Tibial artery (tissue), 4 donors: ENCODE measurements at places on chromosomes 2 and 18.

GRCh38 chr2:218223046-218223445 is 6.1 kb downstream of the ARPC2 start:
- DNase-seq = no peak

- no peak for DNase-seq
These were observed 230.6 kb upstream of the EPAS1 start for GRCh38 chr2:46066601-46067000.

GRCh38 chr2:215702116-215702902 is 266.4 kb upstream of the FN1 start:
- DNase-seq = no peak

GRCh38 chr2:13335862-13336535 is 619.3 kb downstream of the TRIB2 start:
- no peak for DNase-seq

GRCh38 chr2:10172033-10172871 is 49.7 kb downstream of the RRM2 start:
- no peak for DNase-seq

- peak; percentile 45 for DNase-seq
These were observed 61.5 kb downstream of the EFR3B start for GRCh38 chr2:25103287-25103871.

- no peak for DNase-seq
These were observed 109.5 kb upstream of the ITGB6 start for GRCh38 chr2:160309585-160309984.

DNA sequence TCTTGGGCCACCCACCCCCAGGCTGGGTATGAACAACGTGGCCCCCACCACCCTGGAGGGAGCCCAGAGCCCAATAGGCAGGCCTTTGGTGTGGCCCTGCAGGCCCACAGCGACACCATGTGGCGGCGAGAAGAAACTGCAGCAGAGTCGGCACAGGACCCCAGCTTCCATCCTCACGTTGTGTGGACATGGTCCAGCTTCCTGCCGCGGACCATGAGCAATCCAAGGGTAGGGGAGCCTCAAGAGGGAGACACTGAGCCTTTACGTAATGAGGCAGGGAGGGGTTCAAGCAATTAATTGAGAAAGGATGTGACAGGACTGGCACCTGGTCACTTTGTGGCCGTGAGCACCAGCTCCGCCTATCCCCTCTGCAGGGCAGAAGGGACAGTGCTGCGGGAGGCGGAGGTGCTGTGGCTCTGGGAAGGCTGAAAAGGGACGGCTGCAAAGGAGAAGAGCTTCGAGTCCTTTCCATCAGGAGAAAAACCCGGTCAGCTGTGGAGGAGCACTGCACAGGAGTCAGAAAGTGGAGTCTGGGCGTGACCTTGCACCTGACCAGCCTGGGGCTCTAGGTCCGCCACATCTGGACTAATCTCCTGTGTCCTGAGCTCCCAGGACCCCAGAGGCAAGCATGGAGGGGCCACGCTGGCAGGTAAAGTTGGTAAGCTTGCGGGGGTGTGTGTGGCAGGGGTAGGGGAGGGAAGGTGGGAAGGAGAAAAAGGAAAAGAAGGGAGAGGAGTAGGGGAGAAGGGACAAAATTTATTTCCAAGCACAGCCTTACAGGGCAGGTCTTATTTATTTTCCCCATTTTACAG is 44.9 kb downstream of the TMEM37 start:
- DNase-seq = peak; percentile 67

GRCh38 chr2:42118754-42119569 is 50.2 kb upstream of the EML4 start:
- no peak for DNase-seq

DNA sequence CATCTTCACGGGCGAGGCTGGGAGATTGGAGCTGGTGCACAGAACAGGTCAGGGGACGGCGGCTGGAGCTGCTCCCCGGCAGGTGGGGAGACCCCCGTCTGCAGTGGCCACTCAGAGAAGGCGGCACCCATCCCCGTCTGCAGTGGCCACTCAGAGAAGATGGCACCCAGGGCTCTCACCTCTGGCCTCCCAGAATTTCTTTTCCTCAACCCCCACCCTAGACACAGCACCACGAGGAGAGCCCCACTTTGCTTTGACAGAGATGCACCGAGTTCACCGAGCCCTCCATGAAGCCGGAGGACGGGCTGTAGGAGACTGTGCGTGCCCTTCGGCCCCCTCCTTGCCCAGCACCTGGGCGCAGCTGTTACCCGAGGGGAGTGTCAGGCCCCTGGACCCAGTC is 201.6 kb upstream of the SALL3 start:
- DNase-seq = no peak

- DNase-seq = no peak
These were observed 6.2 kb downstream of the KCNIP3 start for GRCh38 chr2:95303191-95303919.

DNA sequence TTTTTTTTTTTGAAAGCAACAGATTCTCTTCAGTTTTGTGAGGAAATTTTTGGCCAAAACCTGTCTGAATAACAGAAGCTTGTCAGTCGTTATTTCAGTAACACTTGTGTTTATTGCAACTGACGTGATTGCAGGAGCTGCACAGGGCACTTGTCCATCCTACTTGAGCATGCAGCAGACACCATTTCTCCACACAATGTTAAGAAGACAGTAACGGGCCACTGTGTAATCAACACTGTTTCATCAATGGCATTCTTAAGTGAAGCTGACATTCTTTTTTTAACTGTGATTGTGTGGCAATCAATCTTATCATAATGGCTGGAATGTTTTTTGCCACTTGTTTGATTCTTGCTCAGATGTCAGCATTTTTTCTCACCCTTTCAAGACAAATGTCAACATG is 50.1 kb upstream of the PIEZO2 start:
- DNase-seq = no peak

DNA sequence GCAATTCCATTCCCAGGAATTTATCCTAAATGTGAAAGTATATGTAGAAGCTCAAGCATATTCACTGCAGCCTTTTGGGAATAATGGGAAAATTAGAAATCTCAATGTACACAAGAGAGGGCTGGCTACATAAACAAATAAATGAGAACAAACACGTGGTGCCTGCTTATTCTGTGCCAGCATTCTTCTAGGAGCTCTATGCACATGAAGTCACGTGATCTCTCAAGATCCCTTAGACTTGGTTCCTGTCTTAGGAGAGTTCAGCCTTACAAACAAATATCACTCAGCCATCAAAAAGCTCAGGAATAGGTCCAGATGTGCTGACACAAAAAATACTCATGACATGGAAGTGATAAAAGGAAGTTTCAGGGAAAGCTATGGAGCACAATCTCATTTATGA is 92.9 kb upstream of the SP3 start:
- no peak for DNase-seq

- DNase-seq = no peak
These were observed 49.5 kb downstream of the TGIF1 start for GRCh38 chr18:3499501-3499900.

DNA sequence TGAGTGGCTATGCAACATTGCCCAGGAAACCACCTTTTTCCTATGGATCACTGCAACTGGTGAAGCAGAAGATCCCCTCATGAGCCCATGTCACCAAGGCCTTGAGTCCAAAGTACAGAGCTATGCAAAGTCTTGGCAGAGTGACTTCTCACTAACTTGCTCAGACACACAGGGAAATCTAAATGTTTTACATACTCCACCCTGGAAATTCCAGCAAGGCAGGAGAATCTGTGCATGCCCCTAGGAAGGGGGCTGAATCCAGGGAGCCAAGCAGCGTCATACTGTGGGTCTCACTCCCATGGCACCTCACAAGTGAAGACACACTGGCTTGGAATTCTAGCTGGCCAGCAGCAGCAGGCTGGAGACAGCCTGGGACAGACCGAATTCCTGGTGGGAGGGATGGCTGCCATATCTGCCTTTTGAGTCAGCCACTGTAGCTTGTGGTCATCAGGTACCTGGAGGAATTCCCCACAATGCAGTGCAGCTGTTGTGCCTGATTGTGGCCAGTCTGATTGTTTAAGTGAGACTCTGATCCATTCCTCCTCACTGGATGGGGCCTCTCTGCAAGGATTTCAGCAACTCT is 1817.4 kb downstream of the SUCLG1 start:
- no peak for DNase-seq

DNA sequence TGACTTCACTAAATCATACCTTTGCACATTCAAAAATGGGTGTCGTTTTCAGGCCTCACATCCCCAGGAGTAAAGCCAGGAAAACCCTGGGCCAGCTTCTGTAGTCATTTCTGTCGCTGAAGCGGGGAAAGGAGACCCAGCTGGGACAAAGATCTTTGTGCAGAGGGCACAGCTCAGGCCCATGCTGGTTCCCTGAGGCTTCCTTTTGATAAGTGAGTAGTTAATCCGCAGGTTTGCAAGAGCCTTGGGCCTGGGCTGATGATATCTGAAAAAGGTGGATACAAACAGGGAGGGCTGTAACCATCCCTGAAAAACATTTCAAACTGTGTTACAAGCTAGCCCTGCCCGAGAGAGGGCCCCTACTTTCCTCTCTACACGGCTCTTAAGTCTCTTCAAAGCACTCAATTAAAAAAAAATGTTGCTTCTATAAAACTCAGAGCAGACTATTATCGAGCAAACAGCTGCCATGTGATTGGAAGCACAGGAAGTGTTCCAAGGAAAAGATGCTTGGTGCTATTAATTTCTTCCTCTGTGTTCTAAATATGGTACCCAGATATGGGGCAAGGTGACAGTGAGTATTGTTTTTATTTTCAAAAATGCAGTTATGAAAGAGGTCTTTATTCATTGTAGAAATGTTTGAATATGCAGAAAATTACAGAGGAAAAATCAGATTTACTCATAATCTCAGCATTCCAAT is 117.2 kb downstream of the LNPK start:
- DNase-seq = no peak

DNA sequence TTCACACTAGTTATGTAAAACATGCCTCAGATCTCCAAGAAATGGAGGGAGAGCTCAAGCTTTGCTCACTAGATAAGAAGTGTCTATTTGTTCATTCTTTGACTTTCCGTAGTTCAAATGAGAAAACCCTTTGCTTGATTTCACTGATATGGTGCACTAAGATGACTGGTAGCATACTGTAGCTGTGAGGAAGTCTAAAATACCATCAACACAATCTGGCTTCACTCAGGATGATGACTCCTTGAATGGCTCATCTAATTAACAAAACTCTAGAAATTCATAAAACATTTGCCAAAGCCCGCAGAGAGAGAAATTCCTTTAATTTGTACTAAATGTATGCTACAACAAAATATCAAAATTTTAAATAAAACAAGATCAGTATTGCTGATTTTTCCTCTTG is 152.8 kb upstream of the STK17B start:
- DNase-seq = no peak

GRCh38 chr2:119826370-119826961 is 66.7 kb downstream of the PTPN4 start:
- DNase-seq = no peak

- DNase-seq = no peak
These were observed 44.5 kb upstream of the FOSL2 start for GRCh38 chr2:28348149-28348567.

DNA sequence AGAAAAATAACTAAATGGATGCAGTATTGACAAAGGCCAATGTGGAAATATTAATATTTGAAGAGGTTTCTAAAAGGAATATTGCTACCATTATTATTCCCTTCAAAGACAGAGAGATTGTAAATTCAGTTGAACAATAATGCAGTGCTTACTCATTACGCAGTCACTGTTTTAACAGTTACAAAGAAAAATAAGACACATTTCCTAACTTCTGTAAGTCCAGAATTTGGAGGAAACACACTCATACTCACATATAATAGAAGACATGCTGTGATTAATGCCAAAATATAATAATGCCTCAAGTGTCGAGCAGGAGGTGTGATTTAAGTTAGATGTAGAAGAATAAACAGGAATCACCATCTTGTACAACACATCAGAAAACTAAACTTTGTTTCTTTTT is 389.2 kb downstream of the FBXO15 start:
- no peak for DNase-seq

GRCh38 chr2:15117409-15118050 is 443.6 kb downstream of the NBAS start:
- DNase-seq = no peak

- no peak for DNase-seq
These were observed 3.1 kb upstream of the CPO start for GRCh38 chr2:206935991-206936842.

DNA sequence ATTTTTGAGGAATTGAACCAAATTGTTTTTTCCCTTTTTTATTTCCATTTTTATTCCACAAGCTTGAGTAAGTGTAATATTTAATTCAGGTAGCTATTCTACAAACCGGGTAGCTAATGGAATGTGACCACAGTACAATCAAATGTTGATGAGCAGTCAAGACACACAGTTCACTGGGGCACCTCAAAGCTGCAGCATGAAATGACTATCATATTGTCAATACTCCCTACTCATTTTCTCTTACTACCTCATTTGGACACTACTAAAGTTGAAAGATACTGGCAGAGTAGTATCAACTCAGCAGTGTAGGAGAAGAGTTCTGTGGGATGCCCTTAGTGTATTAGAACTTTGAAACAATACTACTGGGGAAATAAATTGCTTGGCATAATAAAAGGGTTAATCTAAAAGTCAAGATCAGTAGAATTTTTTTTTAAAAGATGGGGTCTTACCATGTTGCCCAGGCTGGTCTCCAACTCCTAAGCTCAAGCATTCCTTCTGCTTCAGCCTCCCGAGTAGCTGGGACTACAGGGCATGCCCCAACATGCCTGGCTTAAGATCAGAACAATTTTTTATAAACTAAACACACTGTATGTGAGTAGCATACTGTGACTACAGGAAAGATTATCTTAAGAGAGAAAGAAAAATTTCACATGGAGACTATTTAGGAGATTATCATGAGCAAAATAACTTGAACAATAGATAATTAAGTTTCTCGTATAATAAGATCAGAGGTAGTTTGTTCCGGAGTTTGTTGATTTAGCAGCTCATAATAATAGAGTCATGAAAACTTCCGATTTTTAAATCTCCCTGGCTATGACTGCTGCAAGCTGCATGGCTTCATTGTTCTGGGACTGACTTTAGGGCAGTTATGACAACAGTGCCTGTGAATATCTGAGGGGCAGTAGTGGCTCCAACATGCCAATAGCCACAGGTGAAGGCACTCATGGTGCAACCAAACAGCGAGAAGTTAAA is 43.7 kb downstream of the MYO3B start:
- DNase-seq = no peak

- no peak for DNase-seq
These were observed 41.2 kb downstream of the CHRNA1 start for GRCh38 chr2:174722942-174723592.

DNA sequence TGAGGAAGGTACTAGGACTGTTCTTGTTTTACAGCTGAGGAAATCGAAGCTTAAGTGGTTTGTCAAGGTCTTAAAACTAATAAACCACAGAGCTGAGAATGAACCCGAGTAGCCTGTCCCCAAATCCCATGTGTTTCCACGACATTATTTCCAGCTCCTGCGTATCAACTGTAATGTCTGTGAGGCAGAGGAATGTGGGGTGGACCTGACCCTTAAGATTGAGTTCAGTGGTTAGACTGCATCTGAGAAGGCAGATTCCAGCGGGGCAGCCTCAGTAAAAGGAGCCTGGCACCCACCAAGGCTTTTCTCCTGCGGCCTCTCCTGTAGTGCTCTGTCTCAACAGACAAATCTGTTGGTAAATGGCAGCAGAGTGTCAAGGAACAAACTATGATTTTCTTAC is 81.9 kb upstream of the TMEM178A start:
- DNase-seq = no peak
